NCI-H2107 (cell line): ENCODE measurements at places on chromosomes 16 and 17.

GRCh38 chr17:82215095-82215971 is 2.7 kb upstream of the CCDC57 start:
- no peak for DNase-seq

GRCh38 chr17:75991396-75991795 is 9.3 kb upstream of the CDK3 start:
- DNase-seq, result no peak

DNA sequence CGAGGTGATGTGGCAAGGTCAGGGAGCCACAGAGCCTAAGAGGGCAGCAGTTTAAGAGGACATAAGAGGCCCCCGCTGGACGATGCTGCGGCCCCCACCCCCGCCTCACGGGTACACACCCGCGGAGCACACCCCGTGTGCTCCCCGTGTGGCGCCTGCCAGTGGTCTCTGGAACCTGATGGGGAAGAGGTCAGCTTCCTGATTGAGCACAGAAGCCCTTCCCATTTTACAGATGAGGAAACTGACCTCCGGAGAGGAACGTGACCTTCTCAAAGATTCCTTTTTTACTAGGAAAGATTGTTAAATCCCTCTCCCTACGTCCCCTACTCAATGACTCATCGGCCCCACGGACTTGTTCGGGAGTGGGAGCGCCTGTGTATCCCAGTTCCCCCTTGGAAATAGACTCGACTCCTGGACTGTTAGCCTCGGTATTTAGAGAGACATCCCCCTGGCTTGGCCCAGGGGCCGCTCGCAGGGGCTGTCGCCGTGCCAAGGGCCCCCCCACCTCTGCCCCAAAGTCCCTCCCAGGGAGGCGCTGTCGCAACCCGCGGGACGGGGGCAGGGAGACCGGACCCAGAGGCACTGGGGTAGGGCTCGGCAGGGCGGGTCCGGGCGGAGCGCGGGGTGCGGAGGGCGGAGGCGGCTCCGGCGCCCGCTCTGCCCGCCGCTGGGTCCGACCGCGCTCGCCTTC is at the start of gene ABCC3:
TSS of gene ABCC3 (plus strand) at position 658 of the 691 bp plus-strand sequence. CDS start 56 bp downstream, outside the sequence.
- no peak for DNase-seq

DNA sequence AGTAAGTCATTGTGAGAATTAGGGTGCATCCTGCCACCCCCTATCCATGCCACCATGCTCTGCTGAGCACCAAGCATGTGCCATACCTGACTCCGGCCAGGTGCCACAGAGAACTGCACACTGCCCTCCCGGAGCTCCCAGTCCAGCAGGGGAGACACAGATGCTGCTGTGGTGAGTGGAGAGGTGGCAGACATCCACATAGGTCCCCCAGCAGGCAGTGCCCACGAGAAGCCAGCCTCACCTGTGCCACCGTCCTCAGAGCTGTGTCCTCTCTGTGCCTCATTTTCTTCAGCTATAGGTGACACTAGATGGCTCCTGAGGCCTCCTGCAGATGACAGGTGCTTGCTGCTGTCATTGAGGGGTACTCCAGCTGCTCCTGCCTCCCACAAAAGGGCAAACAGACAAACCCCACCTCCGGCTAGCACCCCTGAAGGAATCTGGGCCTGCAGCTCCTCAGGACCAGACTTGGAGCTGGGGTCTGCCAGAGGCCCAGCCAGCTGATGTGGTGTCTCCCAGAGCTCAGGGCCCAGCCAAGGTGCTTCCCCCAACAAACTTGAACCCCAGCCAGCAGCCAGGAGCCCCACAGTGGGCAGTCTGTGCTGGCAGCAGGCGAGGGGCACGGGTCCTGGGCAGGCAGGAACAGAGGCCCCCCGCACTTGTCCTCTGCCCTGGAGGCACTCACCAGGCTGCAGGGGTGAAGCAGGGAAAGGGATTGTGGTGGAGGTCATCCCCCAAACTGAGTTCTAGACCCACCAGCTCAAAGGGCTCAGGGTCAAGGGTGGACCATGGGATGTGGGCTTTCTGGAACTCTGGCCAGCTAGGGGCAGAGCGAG is 17.1 kb downstream of the FOXJ1 start:
- DNase-seq, result no peak

- DNase-seq, result no peak
Observed at GRCh38 chr17:75774471-75774990, 9.5 kb upstream of the GALK1 start.

- DNase-seq, result no peak
Observed at GRCh38 chr17:60153606-60154390, 4.0 kb downstream of the CA4 start.

DNA sequence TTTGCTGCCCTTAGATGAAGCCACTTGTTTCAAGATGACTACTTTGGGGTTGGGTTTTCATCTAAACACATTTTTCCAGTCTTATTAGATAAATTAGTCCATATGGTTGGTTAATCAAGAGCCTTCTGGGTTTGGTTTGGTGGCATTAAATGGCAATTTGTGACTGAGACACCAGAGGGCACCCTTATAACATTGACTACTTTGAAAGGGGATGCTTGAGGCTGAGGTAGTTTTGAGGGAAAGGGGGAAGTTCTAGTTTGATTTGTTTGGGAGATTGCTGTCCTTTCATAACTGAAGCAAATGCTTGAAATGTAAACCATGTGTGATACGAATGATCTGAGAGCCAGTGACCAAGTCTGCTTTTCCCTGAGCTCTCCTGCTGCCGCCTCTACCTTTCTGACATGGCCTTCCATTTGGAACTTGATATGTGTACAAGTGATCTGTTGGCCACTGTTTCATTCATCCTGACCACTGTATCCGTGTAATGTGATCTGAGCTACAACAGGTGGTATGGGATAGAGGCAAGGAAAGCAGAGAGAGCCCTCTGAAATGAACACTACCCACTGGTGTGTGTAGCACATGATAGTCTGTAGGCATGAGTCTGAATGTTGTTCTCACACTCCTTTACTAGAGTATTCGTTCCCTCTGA is 5.8 kb upstream of the RARA start:
- no peak for DNase-seq

GRCh38 chr17:19705771-19706770 is 10.3 kb downstream of the SLC47A2 start:
- no peak for DNase-seq

DNA sequence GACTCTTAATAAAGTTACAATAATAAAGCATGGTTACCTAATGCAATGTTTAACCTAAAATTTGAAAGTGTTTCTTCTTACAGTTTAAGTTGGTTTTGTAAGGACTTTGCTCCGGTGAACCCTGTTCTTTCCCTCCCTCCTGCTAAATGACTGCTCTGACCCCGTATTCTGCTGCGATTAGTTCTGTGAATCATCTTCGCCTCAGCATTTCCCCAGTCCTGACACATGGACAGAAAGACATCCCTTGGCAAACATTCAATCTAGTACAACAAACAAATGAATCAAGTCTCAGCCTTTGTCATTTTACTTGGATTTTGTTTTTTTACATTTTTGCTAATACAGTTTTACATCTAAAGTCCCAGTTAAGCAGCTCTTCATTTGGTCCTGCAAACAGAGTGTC is 15.4 kb downstream of the KCNJ2 start:
- DNase-seq, result no peak

- peak; percentile 74 for DNase-seq
Observed at GRCh38 chr17:82204831-82205719, 7.6 kb downstream of the CCDC57 start.

DNA sequence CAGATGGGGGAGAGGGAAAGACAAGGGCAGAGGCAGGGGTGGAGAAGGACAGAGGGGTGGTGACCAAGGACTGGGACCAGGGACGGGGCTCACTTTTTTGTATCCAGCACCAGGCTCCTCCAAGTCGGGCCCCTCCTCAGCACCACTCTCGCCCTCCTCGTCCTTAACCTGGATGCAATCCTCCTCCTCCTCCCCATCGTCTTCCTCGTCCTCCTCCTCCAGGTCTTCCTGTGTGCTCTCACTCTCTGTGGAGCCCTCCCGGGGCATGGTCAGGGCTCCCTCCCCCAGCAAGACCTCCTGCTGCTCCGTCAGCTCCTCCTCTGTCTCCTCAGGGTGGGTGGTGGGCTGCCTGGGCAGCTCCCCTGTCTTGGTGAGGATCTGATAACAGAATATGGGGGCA is 16.8 kb downstream of the G6PC3 start:
- DNase-seq, result no peak

- no peak for DNase-seq
Observed at GRCh38 chr17:10067446-10068143, 130.8 kb downstream of the GAS7 start.

DNA sequence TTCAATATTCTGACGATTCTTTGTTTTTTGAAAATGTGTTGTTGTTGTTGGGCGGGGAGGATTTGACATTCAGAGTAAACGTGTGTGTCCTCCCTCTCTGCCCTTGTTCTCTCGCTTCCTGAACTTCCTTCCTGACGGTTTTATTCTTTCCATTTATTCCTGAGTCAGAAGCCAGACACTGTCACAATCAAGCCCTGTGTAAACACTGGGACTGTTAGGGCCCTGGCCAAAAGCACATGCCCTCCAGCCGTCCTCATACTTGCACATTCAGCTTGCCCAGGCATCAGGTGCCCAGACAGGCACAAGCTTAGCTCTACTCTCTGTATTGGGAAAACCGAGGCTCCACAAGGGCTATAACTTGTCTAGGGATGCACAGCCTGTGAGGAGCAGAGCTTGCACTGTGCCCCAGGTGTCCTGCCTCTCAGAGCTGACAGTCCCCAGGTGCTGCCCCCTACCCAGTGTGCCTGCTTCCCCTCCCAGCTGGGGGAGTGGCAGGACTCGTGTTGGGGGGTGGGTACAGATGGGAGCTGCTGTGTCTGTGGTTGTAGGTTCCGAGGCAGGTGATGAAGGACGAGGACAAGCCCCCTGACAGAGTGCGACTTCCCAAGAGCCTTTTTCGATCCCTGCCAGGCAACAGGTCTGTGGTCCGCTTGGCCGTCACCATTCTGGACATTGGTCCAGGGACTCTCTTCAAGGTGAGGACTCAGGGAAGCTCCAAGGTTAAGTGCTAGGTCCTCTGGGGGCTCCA is 9.7 kb downstream of the ADGRG3 start:
- DNase-seq, result no peak

- no peak for DNase-seq
Observed at GRCh38 chr17:16349431-16349830, 3.8 kb downstream of the CENPV start.

DNA sequence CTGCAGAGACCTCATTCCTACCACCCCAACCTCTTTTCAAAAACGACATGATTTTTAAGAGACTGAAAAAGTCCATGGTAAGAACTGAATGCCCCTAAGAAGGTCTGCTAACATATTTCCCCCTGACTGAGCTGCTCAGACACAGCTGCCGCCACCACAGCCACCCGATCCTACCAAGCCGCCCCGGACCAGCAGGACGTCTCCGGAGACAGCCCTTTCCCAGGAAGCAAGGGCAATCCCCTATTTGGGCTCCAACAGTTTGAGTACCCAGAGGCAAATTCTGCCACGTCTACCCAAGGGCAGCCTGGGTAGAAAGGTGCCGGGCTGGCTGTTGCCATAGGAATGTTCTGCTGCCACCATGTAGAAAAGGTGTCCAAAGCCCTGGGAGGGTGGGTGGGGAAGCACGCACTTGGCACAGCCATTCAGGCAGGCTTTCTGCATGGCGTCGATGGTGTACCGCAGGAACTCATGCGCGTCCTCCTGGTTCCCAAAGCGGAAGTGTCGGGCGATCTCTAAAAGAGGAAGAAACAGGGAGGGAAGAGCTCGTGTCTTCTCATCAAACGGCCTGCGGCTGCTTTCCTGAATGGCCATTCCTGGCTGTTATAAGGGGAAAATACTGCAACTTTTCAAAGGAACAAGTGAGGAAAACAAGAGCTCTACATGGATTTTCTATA is 13.6 kb downstream of the USP36 start:
- DNase-seq, result no peak

DNA sequence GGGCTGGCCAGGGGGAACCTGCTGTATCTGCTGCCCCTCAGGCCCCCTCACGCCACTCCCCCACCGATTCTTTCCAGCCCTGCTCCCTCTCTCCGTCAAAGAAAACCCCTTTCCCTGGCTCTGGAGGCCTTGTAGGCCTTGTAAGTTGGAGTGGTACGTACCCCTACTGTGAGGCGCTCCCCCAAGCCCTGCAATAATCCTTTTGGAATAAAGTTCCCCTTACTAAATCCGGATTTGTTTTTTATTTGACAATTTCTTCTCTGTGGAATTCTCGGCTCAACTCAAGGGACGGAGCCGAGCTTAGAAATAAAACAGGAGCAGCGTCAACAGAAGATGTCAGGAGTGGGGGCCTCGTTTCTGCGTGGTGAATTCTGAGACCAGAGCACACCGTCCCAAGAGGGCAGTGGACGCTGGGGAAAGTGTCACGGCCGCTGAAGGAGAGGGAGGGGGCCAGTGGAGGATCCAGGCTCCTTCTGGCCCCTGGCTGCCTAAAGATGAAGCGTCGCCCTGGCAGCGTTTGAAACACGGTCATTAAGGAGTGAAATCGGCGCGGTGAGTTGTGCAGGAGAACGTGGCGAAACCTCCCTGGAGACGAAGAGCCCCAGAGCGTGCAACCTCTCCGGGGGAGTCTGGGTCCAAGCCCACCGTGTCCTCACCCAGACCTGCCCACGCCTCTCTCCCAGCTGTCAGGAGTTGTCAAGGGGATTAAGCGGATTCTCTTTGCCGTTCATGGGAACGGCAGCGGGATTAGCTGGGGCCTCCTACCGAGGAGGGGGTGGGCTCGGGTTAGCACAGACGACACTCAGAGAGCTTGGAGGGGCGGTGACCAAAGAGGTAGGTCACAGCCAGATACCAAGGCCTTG is 47.0 kb downstream of the SLC7A5 start:
- no peak for DNase-seq

- DNase-seq, result no peak
Observed at GRCh38 chr17:51746421-51746820, 412.1 kb downstream of the CA10 start.

- DNase-seq, result no peak
Observed at GRCh38 chr17:61225178-61225882, 174.3 kb upstream of the TBX2 start.

DNA sequence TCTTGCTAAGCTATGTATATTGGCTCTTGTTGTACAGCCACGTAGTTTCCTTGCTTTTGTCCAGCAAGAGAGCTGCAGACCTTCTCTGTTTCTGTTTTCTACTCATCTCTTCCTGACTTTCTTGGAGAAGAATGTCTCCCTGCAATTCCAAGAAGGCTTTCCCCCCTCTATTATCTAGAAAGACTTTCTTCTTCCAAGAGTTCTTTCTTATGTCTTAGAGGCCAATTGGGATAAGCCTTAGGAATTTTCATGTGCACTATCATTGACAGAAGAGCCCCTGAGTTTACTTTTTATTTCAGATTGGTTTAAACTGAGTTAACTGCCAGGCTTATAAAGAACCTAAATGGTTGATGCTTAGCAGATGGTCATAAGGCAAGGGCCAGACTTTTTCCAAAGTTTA is 9.0 kb downstream of the CAPNS2 start:
- no peak for DNase-seq

DNA sequence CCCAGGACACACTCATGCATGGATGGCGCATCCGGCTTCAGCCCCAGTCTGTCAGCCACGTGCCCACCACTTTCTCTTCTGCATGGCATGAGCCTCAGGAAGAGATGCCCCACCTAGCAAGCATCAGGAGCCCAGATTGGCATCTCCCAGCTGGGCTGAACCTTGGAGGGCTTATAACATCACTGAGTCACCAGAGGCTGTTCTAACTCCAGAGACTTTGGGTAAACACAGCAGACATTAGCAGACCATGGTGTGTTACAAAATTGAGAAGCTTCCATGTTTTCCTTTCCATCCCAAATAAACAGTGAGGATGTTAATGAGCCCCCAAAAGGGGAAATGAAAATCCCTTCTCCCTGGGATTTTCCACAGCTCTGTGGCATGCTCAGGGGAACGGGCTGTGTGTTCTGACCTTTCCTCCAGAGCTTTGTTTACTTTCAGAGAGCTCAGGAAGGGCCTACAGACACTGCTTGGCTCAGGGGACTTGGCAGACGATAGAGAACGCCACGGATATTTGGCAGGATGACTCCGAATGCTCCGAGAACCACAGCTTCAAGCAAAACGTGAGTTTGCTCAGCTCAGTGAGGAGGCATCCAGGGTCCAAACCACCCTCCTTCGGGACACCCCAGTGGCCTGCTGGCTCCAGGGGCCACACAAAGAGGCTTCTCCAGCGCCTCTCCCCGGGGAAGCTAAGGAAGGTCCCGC is 16.5 kb downstream of the GLP2R start:
- DNase-seq, result no peak
